ENCODE measurements at places on chromosomes 6 and 20. TPM values are rescaled to one million over a fixed set of nuclear protein-coding genes. Genes with fewer than 3 reads are reported as not detected.
A peak's percentile ranks its signal among the peaks of the same experiment; 100 is the strongest.

Gene BCAS1
- not detected for total RNA-seq

DNA sequence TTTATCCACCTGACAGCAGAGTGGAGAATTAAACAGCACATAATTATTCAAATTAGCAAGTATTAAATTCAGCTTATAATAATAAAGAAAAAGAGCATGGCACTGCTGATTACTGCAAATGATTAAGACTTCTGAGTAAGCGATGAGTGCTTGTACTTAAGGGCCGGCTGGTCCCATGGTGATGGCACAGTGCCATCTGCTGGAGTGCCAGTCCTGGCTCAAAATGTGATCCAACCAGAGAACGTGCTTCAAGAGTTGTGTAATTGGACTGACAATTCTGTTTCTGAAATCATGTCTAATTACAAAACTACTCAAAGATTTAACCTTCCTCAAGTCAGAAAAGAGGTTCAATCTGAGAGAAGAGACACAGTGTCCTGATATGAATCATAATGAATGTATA, 181.6 kb upstream of the RGS17 start:
- peak; percentile 32 for DNase-seq

Gene IL17F
- total RNA-seq = not detected

- DNase-seq = no peak
These were observed 27.0 kb downstream of the ELOVL5 start for GRCh38 chr6:53321701-53322100.

DNA sequence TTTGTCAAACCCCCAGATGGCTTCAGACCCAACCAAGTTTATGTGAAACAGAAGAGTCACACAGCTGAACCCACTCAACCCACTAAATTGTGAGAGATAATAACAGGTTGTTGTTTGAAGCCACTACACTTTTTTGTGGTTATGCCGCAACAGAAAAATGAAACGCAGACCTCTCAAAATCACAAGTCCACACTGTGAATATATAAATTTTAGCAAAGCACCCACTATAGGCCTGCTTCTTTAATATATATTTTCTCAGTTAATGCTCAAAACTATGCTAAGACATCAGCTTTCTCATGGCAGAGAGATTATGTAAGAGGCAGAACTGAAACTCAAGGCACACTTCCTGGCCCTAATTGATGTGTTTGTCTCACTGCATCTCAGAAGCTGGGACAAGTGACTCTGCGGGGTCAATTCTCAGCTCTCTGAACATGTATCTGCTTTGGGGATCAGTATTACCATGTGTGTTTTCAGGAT, 27.7 kb downstream of the MAP3K5 start:
- DNase-seq = no peak

Gene GGTLC1
- not detected for total RNA-seq

- DNase-seq = no peak
These were observed 25.7 kb downstream of the ZDHHC14 start for GRCh38 chr6:157406661-157407060.

Gene DDX43
- total RNA-seq = 3.5 TPM

Gene XRN2
- 116 TPM for total RNA-seq

DNA sequence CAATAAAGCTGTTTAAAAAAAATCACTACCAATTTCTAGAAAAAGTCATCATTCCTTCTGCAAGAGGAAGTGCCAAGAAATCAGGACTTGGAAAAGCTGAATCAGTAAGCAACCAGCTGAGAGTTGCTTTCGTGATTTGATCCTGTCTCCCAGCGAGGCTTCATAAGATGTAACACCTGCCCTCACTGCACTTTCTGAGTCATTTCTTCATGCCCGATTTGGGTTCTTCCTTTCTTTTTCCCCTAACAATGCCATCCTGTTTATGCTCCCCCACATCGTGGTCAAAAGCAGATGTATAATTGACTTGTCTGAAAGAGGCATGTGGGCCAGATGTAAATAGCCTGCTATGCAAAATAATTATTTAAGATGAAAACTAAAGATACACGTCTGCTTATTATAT, 52.1 kb downstream of the RIPOR2 start:
- no peak for DNase-seq

Gene MAP1LC3A
- total RNA-seq = not detected

DNA sequence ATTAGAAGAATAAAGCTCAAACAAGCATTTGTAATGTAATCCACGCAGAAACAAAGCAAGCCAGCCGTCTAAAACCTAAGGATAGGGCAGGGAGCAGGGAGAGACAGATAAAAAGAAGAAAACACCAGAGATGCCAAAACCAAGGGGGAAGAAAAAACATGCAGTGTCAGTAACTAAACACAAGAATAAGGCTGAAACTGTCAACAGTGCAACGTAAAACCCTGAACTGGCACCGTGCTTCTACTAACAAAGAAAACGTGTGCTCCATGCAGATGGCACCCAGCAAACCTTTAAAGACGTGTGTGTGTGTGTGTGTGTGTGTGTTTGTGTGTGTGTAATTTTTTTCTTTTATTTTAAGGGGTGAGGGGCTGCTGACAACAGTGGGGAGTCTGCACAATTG, 88.4 kb upstream of the TAB2 start:
- DNase-seq = no peak

Gene VSTM2L
- total RNA-seq = not detected

- DNase-seq = no peak
These were observed 661.6 kb downstream of the DHX35 start for GRCh38 chr20:39623584-39624234.

Gene MYBL2
- 13.6 TPM for total RNA-seq

- DNase-seq = no peak
These were observed 7.1 kb upstream of the TAAR1 start for GRCh38 chr6:132666118-132666517.

GRCh38 chr6:73028124-73028766, 197.1 kb downstream of the KHDC1L start:
- DNase-seq = no peak

DNA sequence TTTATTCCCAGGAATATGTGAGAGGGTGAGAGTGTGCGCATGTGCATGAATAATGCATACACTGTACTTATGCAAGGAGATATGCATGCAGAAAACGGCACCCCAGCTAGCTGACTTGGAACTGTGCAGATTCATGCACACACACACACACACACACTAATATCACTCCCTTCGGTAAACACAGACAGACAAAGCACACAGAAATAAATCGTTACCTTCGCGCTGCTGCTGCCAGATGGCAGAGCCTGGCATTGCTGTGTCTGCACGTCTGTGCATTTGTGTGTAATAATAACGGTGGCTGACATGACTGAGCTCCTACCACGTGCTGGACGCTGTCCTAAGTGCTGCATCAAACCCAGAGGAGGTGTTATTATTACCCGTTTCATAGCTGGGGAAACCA, 36.8 kb downstream of the PREX1 start:
- DNase-seq = no peak

Gene BPI
- not detected for total RNA-seq

- DNase-seq = no peak
These were observed 66.4 kb downstream of the CLIC5 start for GRCh38 chr6:45949256-45949655.

DNA sequence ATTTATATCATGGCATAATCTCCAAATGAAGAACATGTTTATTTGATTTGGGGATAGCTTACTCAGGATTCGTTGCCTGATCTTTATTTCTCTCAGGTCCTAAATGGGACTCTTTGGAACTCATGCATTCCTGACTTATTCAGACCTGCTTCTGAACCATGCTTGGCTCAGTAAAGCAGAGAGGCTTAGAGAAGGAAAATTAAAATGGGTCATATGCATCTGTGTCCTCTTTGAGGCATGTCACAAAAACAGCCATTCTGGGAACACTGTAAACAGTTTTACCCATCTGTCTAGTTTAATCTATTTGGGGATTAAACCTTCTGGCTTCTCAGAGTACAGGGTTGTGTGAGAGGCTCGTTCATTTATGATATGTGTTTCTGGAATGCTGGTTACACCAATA, 1017.3 kb downstream of the KIF16B start:
- DNase-seq = no peak

- no peak for DNase-seq
These were observed 152.4 kb upstream of the MLN start for GRCh38 chr6:33956206-33956605.

- no peak for DNase-seq
These were observed 47.4 kb downstream of the SRC start for GRCh38 chr20:37393196-37393862.

DNA sequence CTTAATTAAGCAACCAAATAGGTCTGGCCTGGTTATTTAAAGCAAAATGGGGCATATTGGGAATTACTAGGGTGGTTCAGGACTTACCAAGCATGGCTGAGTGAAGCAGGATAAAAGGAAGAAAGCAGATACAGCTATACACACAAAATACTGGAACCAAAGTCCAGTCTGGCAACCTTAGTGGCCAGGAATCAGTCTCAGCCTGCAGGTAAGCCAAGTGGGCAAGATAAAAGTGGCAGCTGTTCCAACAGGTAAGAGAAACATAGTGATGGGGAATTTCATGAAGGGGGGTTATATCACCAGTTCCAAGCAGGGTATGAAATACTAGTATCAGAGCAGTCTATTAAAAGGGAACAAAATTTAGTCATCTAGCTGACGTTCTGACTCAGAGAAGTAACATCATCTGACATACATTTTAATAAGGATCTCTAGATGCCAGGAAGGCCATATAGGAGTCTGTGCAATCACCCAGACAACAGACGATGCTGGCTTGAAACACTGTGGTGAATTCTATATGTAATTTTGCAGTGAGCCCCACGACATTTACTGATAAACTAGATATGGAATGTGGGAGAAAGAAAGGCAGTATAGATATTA, 292.1 kb upstream of the HSF2 start:
- DNase-seq = no peak

Gene CST5
- not detected for total RNA-seq

DNA sequence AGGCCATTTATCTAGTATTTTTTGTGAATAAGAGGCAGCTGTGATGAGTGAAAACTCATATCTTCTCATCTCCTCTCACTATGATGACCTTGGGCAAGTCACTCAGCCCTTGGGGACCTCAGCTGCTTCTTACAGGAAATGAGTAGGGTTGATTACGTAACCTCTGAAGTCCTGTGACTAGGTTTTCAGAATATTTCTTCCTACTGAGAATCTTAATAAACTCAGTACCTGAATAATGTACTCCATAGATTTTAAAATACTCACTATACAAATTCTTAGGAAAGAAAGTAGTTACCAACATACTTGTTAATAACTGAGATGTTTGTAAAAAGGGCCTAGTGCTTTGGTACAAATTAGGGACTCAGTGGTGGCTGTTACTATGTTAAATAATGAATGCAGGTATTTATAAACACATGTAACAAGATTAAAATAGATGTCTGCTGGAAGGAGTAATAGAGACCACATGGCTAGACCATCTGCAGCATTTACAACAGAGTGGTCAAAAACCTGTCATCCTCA, 60.9 kb downstream of the RPRD1B start:
- no peak for DNase-seq

DNA sequence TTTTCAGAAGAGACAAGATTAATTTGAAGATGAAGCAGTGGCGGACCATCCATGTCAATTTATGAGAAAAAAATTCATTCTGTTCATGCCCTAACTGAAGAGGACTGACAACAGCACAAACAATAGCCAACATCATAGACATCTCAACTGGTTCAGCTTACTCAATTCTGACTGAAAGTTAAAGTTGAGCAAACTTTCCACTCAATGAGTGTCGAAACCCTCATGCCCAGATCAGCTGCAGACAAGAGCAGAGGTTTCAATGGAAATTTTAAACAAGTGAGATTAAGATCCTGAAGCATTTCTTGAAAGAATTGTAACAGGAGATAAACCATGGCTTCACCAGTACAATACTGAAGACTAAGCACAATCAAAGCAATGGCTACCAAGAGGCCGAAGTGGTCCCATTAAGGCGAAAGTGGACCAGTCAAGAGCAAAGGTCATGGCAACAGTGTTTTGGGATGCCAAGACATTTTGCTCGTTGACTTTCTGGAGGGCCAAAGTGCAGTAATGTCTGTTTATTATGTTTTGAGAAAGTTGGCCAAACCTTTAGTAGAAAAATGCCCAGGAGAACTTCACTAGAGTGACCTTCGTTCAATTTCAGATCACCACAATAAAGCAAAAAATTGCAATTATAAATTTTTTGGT, 6.1 kb upstream of the SFT2D1 start:
- DNase-seq = no peak

GRCh38 chr20:45828589-45828988, 1.5 kb upstream of the TNNC2 start:
- no peak for DNase-seq

- no peak for DNase-seq
These were observed 401.4 kb downstream of the MAFB start for GRCh38 chr20:40287683-40288082.

DNA sequence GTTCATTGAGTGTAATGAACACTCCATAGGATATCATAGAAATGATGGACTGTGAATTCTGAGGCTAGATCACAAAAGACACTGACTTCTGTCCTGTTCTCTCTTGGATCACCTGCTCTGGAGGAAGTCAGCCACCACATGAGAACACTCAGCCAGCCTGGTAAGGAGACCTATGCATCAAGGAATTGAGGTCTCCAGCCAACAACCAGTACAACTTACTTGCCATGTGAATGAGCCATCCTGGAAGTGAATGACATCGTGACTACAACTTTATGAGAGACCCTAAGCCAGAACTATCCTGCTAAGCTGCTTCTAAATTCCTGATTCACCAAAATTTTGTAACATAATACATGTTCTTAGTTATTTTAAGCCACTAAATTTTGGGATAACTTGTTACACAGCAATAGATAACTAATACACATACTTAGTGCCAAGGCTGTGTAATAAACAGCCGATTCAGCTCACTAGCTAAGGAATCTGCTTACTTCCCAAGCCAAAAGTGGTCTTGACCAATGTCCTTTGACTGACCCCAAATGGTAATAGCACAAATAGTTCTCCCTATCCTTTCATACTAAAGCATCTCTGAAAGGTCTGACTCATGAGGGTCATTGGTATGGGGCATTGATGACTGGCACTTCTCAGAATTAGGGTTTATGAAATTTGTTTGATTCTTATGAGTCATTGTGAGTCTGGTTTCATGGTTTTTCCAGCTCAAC, 6.9 kb upstream of the CTNNBL1 start:
- no peak for DNase-seq

Gene SLC52A3
- 6.5 TPM for total RNA-seq

- DNase-seq = no peak
These were observed 576.6 kb downstream of the PTPRT start for GRCh38 chr20:42613076-42613475.

- DNase-seq = no peak
These were observed 91.4 kb upstream of the NEDD9 start for GRCh38 chr6:11323666-11324452.

GRCh38 chr6:154345811-154346210, 10.8 kb downstream of the IPCEF1 start:
- no peak for DNase-seq

Gene LIN28B
- not detected for total RNA-seq

GRCh38 chr6:147135211-147135681, 69.0 kb upstream of the STXBP5 start:
- DNase-seq = no peak

Measured in Caki2 (cell line).